C1 segment of cervical spinal cord (tissue), 14 donors: ENCODE measurements at places on chromosomes 2 and 18.

- no peak for DNase-seq
Measured at GRCh38 chr2:186995092-186995491, 146.1 kb upstream of the ZSWIM2 start.

GRCh38 chr2:148483665-148484064, 160.9 kb upstream of the EPC2 start:
- DNase-seq: no peak

- DNase-seq: no peak
Measured at GRCh38 chr18:11147962-11148679, 1.2 kb downstream of the PIEZO2 start.

DNA sequence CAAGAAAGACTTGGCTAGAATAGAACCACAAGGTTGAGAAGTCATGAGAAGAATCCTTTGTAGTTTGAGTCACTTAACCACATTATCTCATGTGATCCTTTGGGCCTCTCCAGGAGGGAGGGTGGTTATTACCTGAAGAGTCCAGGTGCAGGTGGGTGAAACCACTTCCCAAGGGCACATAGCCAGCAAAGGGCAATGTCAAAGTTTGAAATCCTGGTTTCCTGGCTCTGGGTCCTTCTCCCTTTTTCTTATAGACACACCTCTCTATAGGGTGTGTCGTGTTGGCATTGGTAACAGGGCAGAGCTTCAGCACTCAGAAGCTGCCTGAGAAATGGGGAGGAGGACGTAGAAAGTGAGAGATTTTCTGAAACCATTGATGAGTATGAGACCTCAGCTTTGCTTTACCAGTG, 137.9 kb downstream of the MGAT5 start:
- no peak for DNase-seq

GRCh38 chr2:203873921-203874631, 6.5 kb downstream of the CTLA4 start:
- DNase-seq: no peak

- DNase-seq: no peak
Measured at GRCh38 chr18:24837066-24837465, 376.6 kb downstream of the HRH4 start.

GRCh38 chr2:118565301-118565700, 282.1 kb downstream of the EN1 start:
- DNase-seq: no peak

GRCh38 chr2:224772494-224772893, 56.3 kb upstream of the CCDC195 start:
- no peak for DNase-seq

DNA sequence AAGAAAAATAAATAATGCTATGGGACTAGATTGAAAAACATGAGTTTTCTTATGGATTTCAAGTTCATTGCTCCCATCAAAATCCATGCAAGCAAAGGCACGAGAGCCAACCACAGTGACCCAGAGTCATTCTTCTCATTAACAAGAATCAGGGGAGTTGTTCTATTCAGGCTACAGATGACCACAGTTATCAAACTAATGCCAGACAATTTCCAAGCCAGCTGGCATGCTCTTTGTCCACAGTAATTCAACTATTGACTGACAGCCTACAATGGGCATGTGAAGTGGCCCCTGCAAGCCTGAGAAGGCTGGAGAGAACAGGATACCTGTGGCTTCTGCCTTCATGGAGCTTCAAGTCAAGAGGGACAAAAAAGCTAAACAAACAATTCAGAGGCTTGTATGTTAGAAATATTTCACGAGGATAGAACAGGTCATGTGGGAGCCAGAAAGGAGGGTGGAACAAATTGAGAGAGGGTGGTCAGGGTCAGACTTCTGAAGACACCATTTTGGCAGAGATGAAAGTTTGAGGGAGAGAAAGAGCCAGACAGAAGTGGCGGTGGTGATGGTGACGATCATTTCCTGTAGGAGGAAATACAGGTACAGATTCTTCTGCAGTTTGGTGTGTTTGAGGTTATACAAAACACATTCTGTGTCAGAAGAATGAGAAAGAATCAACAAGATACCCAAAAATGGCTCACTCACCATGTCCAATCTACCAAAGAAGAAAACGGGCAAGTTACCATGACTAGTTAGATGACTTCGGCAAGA, 732.4 kb downstream of the RNF144A start:
- DNase-seq: no peak

GRCh38 chr2:44935729-44936098, 5.8 kb upstream of the SIX3 start:
- DNase-seq: no peak

GRCh38 chr18:37389684-37390368, 175.8 kb downstream of the CELF4 start:
- DNase-seq: no peak

DNA sequence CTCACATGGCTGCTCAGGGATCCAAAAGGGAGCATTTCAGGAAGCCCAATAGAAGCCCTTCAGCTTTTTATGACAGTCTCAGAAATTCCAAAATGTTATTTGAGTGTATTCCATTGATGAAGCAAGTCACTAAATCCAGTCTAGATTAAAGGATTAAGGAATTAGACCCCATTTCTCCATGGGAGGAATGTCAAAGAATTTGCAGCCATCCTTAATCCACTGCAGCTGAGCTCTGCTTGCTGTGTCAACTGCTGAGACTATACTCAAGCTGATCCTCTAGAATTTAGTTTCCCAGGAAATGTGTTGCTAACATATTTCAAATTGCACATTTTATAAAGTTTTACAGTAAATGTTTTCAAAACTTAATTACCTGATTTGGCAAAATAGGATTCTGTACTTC, 28.4 kb upstream of the C2orf69 start:
- DNase-seq: no peak

- DNase-seq: no peak
Measured at GRCh38 chr2:18232731-18233438, 327.6 kb downstream of the RDH14 start.

- DNase-seq: no peak
Measured at GRCh38 chr2:42171396-42171980, 2.3 kb downstream of the EML4 start.

DNA sequence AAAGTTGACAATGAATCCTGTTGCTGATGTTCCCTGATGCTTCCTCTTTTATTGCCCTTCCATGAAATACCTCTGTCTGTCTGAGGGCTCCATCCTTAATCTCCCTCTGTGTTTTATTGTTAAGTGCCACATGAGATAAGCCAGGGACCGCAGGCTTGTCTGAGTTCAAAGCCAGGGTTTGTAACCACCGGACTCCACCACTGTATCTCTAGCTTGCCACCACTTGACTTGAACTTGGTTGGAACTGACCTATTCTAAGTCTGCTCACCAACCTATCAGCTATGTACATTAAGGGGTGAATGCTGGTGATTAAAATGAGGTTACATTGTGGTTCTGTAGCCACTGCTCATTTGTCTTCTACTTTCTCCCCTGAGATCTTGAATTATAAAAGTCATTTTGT, 328.5 kb upstream of the ZEB2 start:
- DNase-seq: no peak

DNA sequence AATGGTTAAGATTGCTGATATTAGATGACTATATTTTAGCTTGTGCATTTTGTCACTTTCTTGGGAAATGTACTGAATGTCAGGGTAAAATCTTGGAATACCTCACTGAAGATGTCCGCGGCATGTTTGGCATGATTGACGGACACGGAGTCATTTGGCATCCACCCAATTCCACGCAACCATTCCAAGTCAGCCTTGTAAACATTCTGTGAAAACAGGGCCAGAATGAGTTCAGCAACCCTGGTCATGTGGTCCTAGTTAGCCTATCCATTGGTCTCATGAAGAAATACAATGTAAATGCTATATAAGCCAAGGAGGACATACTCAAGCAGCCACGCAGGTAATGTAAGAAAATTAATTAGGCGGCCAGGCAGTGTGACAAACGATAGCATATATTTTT, 159.5 kb downstream of the RIF1 start:
- DNase-seq: no peak

DNA sequence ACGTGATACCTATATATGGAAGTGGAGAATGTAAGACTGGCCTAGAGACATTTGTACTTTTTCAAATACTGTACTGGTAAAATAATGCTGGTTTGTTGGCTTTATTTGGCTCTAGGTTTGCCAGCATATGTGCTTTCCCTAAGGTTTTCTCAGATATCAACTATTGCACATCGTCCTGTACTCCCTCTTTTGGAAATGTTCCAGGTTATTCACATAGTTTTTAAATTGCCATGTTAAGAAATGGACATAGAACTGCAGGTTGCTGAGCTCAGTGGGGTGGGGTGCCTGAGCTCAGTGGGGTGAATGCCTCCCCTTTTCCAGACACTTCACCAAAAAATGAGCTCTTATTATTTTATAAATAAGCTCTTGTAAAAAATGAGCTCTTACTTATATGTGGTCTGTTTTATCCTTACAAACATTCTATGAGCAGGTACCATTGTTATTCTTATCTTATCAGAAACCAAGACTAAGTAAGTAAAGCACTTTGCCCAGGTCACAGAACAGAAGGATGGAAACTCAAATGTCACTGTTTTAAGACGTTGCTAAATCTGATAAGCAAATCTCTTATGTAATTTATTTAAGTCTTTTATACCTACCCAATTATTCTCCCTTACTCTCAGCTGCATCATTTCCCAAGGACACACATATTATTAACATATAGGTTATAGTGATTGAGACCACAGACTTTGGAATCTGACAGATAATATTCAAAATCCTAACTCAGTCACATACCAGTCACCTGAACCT, 99.0 kb downstream of the CPS1 start:
- no peak for DNase-seq

GRCh38 chr2:171595896-171596295, 73.6 kb downstream of the CYBRD1 start:
- DNase-seq: no peak

DNA sequence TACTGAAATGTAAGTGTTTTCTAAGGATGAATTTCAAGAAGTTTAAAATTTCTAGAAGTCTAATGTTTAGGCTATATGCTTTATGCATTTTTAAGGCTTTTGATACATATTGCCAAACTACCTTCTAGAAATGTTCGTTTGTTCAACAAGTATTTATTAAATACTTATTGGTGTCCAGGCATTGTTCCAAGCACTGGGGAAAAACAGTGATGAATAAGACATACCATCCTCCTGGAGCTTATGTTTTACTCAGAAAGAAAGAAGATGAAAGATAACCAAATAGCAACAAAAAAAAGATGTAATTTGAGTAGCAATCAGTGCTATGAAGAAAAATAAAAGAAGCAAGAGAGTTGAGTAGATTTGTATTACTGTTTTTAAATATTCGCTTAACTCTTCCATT, 692.9 kb downstream of the SLC4A3 start:
- DNase-seq: no peak

- DNase-seq: no peak
Measured at GRCh38 chr18:32899819-32900218, 127.0 kb upstream of the KLHL14 start.

DNA sequence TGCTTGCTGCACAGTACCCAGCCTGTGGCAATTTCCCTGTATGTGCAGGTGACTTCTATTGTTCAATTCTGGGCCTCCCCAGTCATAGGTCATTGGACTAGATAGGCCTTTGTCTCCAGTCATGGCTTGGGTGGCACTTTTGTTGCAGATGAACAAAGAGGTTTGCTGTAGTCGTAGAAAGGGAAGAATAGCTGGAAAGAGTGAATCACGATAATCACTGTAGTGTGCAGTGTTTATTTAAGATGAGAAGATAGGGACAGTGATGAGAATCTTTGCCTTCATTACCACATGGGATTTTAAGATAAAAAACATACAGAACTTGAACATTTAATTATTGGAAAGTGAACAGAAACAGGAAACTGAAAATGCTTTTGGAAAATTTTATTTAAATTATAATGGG, 156.1 kb upstream of the CYRIA start:
- no peak for DNase-seq

- DNase-seq: no peak
Measured at GRCh38 chr18:22694954-22695353, 238.2 kb upstream of the RBBP8 start.

GRCh38 chr2:62091471-62091870, 104.4 kb upstream of the B3GNT2 start:
- DNase-seq: no peak

- DNase-seq: no peak
Measured at GRCh38 chr2:226725126-226725860, 74.3 kb downstream of the IRS1 start.

- DNase-seq: no peak
Measured at GRCh38 chr18:34018336-34018735, 206.4 kb downstream of the NOL4 start.

GRCh38 chr2:65724752-65725151, 292.4 kb upstream of the SPRED2 start:
- DNase-seq: no peak

DNA sequence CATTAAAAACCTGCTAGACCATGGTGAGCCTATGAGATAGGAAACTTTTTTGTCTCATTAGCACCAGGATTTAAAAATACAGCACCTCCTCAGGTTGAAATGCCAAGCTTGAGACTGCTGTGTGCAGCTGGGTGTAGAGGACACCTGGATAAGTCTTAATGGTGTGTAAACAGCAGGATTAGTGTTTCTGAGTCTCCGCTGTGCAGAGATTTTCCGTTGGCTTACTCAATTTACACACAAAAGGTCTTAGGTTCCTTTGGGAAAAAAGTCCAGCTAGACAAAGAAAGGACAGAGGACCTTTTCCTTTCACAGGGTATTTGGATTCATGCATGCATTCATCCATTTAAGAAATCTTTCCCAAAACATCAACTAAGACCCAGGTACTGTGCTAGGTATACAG, 168.1 kb downstream of the NRXN1 start:
- DNase-seq: no peak

GRCh38 chr18:31101183-31102024, 817 bp downstream of the DSC2 start:
- DNase-seq: no peak

GRCh38 chr18:46190667-46191066, 86.5 kb downstream of the HAUS1 start:
- DNase-seq: no peak

DNA sequence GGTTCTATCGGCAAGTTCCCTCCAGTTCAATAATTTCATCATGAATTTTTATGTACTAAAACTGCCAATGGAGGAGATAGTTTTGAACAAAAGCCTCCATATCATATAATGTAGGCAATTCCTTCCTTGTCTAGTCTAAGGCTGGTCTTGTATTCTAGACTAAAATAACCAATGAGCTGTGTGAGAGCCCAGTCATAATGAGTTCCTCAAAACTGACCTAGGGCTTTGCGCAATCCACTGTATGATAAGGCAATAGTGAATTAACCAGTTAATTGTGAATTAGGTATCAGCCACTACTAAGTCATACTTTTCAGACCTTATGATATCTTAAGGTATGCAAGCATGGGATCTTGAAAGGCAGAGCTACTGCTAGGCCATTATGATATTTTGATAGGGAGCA, 7.6 kb upstream of the UXS1 start:
- no peak for DNase-seq

- DNase-seq: no peak
Measured at GRCh38 chr2:206028101-206028500, 57.9 kb downstream of the INO80D start.

DNA sequence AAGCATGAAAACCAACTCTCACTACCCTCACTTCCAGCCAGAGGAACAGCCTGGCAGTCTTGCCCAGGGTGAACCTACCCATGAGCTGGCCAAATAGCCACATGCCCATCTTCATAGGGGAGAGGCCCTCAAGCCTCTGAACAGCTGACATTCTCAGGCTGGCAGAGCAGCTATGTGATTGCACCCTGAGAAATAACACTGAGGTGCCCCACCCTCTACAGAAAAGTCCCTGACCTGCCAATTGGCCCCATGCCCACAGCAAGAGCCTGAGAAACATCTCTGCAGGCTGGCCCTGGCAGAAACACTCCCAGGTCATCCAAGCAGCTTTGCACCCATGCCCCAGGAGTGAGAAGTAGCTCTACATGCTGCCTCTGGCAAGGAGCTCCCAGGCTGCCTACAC, 127.4 kb upstream of the OTX1 start:
- DNase-seq: no peak
